T47D (cell line): ENCODE measurements at places on chromosomes 7 and 10.
A peak's percentile ranks its signal among the peaks of the same experiment; 100 is the strongest.

DNA sequence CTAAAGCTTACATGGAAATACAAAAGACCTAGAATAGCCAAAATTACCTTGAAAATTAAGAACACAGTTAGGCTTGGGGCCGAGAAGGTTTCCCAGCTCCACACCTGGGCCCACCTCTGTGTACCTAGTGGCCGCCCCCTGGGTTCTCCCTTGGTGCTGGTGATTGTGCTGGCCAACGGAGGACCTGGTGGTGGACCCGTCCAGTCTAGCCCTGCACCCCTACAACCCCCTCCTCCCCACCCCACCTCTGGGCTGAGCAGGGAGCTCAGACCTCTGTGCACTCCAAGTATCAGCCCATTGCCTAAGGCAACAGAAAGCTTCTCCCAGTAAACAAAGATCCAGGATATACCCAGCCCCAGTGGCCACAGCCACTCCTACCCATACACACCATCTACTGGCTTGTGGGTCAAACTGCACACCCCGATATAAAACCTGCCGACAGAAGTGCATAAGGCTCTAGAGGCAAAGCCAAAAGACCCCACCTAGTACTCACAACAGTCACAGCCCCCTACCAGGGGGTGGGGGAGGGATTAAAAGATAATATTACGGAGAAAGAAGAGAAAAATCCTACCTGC is 105.0 kb upstream of the DIP2C start:
- DNase-seq, result peak; percentile 88

DNA sequence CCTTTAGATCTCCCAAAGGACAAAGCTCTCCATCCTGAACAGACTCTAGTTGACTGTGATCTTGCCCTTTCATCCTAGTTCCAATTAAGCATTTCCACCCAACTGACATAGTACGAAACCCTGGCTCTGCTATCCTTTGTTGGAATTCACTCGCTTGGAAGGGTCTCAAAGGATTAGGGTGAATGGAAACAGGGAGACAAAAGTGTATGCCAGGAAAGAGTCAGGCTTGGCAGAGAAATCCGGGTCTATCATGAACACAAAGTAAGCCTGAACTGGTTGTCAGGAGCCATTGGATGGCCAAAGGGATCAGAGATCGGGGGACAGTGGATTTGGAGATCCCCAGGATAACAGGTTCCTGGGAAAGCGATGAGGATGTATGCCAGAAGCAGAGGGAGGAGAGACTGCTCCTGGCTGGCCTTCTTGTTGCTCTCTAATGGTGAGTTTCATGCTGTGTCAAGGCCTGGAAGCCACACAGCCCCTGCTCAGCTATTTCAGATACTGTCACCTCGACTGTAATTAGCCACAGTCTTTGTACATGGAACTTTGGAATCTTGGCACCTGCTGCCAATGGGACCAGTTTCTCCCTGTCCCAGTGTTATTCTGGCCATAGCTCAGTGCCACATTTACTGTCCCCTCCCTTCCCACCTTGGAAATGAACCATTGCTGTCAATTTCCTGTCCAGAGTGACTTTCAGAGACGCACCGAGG is 1168.7 kb upstream of the AUTS2 start:
- DNase-seq, result no peak

- no peak for DNase-seq
These were observed 3.7 kb upstream of the HNRNPH3 start for GRCh38 chr10:68327889-68328786.

DNA sequence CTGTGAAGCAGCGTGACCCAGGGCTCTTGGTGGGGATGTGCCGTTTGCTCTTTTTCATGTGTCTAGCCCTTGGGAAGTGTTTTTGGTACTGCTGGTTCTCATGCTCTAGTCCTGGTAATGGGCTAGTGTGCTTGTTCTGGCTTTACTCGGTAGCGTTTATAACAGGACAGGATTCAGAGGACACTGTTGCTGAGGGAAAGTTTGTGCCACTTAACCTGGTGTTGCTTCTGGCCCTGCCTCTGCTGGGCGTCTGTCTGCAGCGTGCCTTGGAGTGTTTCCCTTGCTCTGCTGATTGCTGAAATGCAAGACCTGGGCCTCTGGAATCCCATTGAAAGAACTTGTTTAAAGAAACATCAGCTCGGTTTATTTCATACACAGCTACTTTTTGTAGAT is 35.0 kb downstream of the INPP5A start:
- DNase-seq, result peak; percentile 43

GRCh38 chr7:81957517-81957916 is 187.7 kb upstream of the HGF start:
- DNase-seq, result no peak

GRCh38 chr7:46034056-46034768 is 113.1 kb upstream of the IGFBP3 start:
- DNase-seq, result no peak

DNA sequence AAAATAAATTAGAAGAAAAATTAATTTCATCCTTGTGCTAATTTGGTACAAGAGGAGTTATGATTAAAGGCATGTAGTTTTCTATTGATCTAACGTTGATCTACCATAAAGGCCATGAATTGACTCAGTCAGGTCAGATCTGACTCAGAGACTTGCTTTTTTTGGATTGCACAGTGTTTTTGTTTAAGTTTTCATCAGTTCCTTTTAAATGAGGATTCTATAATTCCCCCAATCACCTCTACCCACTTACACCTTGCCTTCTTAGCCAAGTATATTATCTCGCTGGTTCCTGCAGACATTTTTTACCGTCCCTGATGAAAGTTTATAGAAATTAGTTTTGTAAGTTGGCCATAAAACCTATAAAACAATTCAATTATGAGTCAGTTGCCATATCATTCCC is 132.4 kb upstream of the PALS2 start:
- no peak for DNase-seq

GRCh38 chr10:126185676-126186447 is 202.4 kb downstream of the ADAM12 start:
- DNase-seq, result no peak

DNA sequence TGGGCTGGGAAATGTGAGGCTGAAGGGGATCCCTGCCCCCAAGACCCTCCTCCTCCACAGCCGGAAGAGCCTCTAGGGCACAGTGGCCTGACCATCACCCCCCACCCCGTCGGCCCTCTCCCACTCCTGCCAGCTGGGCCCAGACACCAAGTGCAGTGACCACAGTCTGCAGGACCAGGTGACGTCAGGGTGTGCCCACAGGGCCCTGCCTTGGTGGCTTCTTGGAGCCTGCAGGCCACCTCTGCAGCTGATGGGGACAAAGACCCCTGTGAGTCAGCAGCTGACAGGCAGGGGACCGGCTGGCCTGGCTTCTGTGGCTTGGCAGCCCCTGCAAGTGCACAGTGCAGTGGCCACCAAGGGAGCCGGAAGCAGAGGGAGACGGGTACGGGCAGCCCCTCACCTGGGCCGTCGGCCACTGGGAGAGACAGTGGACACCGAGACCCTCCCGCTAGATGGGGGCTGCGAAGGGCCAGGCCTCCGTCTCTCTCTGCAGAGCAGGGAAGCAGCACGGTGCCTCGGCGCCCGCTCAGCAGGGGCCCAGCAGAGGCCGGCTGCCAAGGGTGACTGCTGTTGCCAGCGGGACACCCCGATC is 274.6 kb downstream of the ELFN1 start:
- no peak for DNase-seq

DNA sequence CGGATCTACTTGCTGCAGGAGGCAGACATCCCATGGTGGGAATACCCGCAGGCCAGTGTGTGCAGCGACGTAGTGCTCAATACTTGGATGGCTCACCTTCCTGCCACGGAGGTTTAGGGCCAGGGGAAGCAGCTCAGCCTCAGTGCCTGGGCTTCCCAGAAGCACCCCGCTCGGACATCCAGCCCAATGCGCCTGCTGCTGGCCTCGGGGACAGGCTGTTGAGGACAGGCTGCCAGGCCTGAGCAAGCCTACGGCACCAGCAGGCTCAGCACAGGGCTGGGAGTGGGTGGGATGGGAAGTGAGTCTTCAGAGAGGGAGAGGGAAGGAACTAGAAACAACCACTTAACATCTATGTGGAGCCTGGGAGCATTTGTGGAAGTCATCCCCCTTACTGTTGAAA is 441.3 kb upstream of the MGMT start:
- DNase-seq, result no peak

DNA sequence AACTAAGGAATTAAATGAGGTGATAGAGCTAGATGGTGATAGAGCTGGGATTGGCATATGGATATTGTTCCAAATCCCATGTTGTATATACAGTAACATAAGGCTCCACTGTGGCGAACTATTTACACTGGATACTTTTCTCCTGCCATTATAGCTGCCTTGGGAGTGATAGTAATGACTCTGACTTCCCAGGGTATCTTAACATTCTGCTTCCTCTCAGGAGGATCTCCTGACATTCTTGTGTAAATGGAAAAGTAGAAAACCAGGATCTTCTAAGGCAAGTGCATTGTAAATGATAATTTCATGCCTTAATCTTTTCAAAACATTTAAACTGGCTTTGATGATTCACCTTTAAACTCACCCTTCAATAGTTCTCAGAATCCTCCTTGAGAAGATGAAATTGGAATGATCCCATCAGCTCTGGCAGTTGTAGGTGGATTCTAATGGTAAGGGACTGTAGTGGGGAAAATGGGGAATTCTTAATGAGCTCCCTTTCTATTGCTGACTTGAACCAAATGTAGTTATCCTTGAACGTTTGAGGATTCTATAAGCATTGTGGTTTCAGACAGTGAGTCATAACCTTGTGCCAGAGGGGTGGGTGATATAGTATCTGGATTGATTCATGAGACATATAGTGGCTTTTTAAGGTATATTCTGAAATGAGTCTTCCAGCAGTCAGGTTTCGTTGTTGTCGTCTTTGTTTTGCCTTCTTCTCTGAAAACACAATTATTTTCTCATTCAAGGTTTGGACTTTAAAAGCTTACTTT is 450.0 kb downstream of the SUGCT start:
- DNase-seq, result no peak

GRCh38 chr10:17616403-17617030 is 657 bp downstream of the HACD1 start:
- DNase-seq, result peak; percentile 73

GRCh38 chr7:1562597-1563051 is 6.6 kb upstream of the TMEM184A start:
- no peak for DNase-seq

GRCh38 chr10:77377678-77378352 is 259.8 kb downstream of the KCNMA1 start:
- no peak for DNase-seq

GRCh38 chr10:75062506-75063299 is 48.8 kb upstream of the SAMD8 start:
- peak; percentile 22 for DNase-seq

- no peak for DNase-seq
These were observed 449.5 kb downstream of the GRID1 start for GRCh38 chr10:85916994-85917573.

GRCh38 chr10:68105820-68106219 is 3.5 kb upstream of the MYPN start:
- DNase-seq, result no peak

GRCh38 chr10:90930971-90931871 is 10.3 kb upstream of the ANKRD1 start:
- DNase-seq, result no peak

DNA sequence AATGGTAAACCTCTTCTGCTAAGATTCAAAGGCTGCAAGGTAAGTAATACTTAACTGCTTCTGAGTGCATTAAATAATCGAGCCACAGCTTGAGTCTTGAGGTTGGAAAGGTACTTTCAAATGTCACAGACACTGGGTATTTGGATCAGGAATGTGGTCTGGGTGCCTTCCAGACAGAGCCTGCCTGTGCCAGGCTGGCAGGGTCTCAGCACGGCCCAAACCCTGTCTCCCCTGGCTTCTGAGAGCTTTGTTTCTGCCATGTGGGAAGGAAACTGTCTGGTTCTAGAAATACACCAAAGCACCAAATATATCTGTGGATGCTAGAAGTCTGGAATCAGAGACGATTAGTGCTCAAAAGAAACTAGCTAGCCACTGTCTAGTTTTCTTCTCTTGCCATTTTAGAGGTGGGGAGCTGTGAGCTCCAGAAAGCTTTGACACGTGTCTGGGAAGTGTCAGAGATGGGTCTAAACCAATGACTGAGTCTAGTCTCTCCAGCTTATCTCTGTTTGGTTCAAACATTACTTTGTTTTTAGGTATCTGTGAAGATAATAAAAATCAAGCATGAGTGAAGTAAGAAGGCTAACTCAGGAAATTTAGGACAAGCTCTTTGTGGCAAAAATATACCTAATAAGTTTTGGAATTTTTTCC is 162.8 kb downstream of the CYP26A1 start:
- no peak for DNase-seq

DNA sequence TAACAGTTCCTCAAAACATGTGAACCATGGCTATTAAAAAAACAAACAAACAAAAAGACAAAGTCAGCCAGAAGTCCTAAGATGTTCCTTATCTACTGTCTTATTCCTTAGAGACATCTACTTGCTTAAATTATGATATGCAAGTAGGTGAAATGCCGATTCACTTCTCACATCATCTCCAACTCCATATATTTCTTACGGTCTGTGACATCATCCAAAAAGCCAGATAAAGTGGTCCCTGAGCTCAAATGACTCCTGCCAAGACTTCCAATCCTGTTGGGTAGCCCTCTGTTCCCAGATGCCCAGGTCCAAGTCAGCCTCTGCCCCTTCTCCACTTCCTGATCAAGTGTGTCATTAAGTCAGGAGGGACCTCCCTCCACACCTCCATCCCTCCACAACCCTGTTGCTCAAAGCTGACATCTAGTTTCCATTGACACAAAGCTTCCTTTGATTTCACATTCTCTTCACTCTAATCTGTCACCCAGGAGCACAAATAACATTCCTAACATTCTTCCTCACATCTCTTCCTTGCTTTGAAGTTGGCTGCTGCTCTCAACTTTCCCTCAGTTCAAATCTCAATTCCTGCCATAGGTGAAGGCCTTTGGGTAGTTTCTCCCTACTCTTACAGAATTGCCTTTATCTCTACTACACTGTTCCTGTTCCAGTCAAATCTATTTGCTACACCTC is 56.1 kb upstream of the PDLIM1 start:
- no peak for DNase-seq

DNA sequence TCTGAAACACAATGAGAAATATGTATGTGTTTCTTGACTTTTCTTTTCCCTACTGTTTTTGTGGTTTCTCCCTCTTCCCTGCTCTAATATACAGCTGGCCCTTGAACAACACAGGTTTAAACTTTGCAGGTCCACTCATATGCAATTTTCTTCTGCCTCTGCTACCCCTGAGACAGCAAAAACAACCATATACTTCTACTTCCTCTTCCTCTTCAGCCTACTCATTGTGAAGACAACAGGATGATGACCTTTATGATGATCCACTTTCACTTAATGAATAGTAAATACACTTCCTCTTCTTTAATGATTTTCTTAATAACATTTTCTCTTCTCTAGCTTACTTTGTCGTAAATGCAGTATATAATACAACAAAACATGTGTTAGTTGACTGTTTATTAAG is 35.0 kb upstream of the DGKB start:
- DNase-seq, result no peak
